ENCODE measurements at places on chromosomes 1 and 21.
A peak's percentile ranks its signal among the peaks of the same experiment; 100 is the strongest.

DNA sequence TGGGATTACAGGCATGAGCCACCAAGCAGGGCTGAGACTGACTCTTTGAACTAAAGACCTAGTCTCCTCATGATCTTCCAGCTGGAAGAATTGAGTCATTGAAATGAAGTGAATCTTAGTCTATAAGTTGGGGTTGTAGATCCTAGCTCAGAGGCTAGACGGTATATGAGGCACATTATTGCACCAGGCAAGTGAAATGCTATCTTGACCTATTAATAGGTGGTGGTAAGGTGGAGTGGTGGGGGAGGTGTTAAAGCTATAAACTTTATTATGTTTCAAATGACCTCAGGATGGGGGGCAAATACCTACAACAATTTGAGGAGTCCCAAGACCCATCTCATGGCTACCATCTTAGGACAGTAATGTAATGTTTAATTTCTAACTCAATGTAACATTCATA, 36.8 kb upstream of the SLC16A1 start:
- DNase-seq, result no peak

DNA sequence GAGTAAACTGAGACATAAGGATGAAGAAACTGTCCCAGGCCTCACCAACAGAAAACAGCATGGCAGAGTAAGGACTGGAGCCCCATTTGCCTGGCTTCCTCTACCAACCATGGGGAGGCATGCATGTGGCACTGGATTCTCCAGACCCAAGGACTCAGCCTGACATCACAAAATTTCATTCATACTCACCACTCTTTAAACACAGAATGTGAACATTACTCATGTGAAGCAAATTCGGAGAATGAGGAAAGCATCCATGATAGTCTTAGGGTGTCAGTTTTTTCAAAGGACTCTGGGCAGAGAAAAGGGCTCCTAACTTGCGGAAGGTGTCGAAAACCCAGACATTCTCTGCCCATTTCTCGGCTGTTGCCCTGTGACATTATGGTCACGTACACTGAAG, 83.9 kb downstream of the PCNX2 start:
- DNase-seq, result no peak

GRCh38 chr1:7707527-7707926, 63.6 kb upstream of the VAMP3 start:
- DNase-seq, result no peak

DNA sequence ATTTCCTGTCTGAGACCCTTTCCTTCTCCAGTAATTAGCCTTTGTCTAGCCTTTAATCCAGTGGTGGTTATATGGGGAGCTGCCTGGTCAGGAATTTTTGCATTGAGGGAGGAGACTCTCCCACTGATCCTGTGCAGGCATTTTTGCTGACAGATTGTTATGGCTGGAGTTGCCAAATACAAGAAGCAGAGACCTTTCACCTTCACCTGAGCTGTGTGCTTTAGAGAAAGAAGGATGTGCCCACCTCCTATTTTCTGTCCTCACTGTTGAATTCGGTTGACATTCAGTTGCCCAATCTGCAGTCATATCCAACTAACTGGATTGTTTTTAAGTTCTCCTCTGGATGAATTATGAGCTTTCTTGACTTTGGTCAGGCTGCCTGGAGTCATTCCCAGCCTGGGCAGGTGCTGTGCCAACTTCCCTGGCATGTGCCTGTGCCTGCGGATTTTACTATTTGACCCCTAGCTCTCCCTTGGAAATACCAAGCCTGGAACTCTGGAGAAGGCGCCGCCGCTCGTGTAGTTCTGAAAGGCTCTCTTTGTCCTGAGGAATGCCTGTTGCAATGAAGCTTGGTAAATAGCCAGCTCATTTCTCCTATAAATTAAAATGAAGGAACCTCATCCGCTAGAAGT, 143.9 kb downstream of the NOS1AP start:
- no peak for DNase-seq

DNA sequence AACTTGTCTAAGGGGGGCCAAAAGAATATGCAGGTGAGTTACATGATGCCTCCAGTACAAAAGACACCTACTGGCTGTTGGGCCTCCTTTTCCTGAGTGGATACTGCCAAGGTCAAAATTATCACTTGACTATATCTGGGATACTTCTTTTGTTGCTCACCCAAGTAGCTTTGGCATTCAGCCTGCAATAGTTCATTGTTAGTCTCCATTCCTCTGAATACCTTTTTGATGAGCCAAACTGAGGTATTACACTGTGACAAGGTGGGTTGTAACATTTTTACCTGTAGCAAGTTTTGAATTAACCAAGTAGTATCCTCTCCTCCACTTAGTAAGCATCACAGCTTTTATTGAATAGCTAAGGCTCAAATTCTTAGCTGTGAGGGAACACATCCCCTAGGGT, 408.0 kb downstream of the LRRIQ3 start:
- no peak for DNase-seq

DNA sequence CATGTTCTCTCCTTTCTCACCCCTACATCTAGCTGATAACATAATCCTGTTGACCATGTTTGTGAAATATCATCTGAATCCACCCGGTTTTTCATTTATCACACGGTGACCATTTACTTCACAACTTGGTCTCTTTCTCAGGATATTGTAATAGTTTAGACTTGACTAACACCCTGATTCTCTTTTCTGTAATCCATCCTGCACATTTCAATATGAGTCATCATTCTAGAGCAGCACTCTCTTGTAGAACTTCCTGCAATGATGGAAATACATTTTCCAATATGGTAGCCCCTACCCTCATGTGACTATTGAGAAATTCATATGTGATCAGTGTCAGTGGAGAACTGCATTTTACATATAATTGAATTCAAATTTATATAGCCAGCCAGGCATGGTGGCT, 2.3 kb upstream of the JAM2 start:
- no peak for DNase-seq

DNA sequence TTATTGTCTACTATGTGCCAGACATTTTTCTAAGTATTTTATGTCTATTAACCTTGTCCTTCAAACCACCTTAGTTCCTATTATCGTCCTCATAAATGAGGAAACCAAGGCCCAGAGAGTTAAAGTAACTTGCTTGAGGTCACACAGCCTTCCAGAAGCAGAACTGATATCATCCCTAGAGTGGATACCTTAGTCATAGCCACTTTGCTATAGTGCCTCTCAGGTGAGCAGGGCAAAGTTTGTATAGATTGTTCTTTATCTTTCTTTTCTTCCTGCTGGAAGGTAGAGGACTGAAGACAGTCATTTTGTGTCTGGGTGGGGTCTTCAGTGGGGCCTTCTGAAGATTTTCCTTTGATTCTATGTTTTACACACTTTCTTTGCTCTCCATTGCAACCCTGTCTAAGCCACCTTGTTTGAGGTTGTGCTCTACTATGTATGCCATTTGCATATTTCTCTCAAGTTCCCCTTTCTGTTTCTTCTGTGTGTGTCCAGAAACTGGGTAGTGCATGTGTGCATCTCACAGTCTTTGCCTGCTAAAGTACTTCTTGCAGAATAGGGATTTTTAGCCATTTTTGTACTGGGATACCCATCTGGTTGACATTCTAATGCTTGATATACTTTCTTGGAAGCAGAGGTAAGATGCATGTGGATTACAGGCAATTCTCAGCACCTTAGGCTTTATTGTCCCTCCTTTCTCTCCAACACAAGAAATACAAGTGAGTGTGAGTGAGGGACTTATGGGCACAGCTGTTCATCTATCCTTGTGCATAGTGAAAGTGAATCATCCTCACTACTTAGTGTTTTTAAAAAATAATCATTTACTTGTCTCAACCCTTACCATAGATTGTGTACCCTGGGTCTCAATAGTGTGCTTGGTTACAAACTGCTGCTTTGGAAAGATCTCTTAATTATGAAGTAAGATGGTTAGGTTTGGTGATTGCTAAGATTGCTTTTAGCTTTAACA, 207.6 kb upstream of the HMCN1 start:
- no peak for DNase-seq

DNA sequence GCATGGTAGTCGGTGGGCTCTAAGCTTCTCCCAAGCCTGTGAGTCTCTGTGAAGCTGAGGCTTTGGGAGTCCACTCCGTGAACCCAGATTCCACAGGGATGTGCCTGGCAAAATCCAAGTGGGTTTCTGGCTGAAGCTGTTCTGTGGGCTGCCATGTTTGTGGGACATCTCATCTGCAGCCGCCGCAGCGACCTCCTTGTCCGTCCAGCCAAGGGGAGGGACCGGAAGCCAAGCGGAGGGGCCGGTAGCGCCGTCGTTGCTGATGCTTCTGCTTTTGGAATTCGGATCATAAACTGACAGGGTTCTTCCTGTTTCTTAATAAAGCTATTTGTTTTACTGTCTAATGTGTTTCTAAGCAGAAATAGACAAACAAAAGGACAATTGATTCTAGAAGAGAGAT, 13.3 kb downstream of the KIF26B start:
- DNase-seq, result no peak

GRCh38 chr1:228358039-228358763, 48.4 kb downstream of the TRIM11 start:
- DNase-seq, result no peak

DNA sequence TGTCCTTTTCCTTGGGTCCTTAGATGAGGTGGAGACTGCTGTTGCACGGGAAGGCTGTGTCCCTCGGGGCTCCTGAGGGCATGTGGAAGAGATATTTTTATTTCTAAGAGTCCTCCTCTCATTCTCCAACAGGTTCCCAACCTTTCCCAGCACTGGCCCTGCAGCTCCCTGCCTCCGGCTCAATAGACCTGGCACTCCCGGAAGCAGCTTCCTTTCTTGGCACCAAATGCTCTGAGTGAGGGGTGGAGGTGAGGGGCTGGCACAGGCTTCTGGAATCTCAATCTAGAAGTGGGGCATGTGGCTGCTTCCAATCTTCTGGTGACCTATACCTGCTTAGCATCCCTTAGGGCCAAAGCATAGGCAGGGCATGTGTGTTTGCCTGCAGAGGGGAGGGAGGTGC, 4.5 kb downstream of the ETV3L start:
- no peak for DNase-seq

DNA sequence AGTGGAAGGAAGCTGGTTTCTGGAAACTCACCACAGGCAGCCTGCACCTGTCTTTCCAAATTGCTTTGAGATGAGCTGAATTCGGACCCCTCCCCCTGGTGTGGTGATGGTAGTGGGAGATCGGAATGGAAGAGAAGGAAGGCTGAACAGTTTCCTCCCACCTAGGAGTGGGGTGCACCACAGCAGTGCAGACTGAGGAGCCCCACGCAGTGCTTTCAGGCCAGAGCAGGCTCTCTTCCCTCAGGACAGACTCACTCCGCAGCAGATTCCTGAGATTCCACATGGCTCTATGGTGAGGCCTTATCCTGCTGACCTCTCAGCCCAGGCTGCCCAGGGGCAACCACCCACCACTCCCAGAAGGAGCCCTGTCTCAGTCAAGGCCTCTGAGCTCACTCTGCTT, 80.9 kb downstream of the ATP1A1 start:
- DNase-seq, result no peak

GRCh38 chr1:97976801-97977200, 56.0 kb upstream of the DPYD start:
- no peak for DNase-seq

- DNase-seq, result no peak
Measured at GRCh38 chr21:44332383-44332782, 6.8 kb downstream of the CFAP410 start.

DNA sequence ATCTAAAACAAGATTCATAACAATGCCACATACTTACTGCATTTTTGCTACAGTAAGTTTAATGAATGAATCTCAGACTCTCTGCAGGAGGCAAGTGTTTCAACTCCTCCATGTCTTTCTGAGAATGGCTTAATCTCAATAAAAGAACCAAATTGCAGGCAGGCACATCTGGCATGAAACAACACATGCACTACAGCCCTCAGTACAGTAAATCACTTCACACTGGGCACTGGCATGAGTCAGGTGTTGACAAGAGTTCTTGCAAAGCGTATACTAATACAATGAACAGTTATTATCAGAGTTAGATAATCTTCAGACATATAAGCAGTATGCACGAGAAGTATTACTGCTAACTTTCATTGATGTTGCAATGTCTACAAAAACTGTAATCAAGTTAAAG, 1386.8 kb downstream of the MRPL39 start:
- no peak for DNase-seq

DNA sequence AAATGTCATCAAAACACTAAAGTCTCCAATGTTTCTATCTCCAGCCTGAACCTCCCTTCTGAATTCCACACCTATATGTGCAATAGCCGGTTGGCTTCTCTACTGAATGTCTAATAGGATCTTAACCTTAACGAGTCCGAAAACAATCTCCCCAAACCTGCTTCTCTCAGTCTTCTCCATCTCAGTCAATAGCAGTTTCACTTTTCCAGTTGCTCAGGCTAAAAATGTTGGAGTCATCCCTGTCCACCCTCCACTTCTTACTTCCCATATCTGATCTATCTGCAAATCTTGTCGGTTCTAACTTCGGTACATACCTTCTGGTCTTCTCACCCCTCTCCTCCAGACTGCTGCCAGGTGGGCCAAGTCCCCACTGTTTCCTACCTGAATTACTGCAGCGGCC, 25.5 kb upstream of the CITED4 start:
- no peak for DNase-seq

- DNase-seq, result no peak
Measured at GRCh38 chr1:202084791-202085681, 37.7 kb upstream of the GPR37L1 start.

GRCh38 chr21:41847066-41847804, 31.9 kb downstream of the PRDM15 start:
- no peak for DNase-seq

- no peak for DNase-seq
Measured at GRCh38 chr1:77783141-77783540, 3.7 kb downstream of the MIGA1 start.

- no peak for DNase-seq
Measured at GRCh38 chr1:17447501-17447992, 8.1 kb upstream of the RCC2 start.

DNA sequence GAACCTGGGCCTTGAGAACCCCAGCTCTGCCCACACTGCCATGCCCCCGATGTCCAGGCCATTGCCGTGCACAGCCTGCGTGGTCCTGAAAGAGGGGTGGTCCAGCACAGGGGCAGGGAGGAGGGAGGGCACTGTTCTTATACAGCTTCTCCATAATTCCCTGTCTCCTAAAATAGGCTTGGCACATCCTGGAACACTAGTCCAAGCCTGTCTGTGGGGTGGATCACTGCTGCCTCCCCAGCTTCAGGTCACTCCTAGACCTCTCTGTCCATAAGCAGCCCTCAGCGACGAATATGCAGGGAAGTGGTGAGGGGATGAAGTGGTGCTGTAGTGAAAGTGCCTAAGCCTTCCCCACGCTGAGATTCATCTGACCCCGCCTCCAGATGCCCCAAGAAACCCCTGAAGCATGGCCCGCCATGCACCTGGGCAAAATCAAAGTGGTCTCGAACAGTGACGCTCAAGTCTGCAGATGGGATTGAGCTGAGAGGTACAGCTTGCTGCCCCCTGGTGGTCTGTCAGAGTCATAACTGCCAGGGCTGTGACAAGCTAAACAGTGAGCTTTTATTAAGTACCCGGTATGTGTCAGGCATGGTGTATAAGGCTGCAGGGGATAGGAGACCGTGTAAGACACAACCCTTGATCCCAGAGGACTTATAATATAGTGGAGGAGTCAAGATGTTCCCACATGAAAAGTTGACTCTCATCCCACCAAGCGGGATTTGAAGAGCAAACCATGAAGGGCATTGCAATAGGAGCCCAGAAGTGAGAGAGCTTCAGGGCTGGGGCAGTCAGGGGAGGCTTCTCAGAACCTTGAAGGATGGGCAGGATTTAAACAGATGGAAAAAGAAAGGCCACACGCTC, 66.6 kb downstream of the FAM163A start:
- peak; percentile 47 for DNase-seq

GRCh38 chr1:167555971-167556714, 2.6 kb upstream of the CREG1 start:
- peak; percentile 52 for DNase-seq

GRCh38 chr21:33207449-33208149, 22.1 kb upstream of the IFNAR2 start:
- DNase-seq, result no peak
